ENCODE measurements at places on chromosomes 3 and 15. TPM values are rescaled to one million over a fixed set of nuclear protein-coding genes. Genes with fewer than 3 reads are reported as not detected.

DNA sequence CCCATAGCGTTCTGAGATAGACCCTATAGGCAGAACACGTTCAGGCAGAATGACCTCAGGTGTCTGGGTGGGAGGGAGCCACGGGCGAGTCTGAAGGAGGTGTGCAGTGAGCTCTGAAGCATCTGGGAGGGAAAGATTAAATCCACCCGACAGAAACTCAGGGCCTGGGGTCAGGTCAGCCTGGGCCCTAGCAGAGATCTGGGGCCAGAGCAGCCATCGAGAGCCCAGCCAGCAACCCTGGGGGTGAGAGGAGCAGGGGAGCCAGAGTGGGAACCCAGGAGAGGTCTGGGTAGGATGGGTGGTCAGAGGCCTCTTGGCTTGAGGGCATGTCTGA, 22.1 kb downstream of the SNX33 start:
- no peak for DNase-seq

DNA sequence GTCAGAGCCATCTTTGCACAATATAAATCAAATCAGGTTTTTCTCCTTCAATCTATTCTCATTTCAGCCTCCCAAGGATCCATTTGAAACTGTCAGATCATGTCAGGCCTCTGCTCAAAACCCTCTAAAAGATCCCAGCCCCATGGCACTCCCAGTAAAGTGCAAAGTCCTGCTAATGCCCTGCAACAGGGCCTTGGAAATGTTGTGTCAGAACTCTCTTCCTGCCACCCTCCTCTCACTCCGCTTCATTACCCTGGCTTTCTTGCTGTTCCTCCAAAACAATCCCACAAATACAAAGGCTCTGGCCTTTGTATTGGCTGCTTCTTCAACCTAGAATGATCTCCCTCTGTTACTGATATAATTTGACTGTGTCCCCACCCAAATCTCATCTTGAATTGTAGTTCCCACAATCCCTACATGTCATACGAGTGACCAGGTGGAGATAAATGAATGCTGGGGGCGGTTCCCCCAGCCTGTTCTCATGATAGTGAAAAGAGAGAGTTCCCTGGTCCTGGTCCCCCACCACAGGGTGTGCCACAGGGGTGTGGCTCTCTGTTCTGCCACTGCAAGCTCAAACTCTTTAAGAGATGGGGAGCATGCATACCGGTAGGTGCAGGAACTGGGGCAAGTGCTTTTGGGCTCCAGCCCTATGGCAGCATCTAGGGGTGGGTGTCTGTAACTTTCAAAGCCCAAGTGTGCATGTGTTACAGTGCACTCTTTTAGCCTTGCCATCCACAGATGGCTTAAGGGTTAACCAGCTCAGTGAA, 22.9 kb upstream of the TRA2B start:
- DNase-seq = no peak

DNA sequence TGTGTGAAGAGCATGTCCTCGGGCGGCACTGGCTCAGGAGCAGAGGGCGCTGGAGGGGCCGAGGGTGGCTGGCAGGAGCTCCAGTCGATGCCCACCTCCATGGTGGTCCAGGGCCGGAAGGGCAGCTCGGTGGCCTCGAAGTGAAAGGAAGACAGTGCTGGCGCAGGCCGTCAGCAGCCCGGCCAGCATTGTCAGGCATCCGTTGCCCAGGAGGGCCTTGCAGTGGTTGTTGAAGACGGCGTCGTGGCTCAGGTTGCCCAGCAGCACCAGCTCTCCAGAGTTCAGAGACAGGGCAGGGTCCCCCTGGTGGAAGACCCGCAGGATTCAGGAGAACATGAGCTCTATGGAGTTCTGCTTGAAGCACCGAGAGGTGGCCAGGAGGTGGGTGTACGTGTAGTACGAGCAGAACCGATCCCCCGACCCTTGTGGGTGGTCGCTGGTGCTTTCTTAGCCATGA, 16.5 kb upstream of the SIAH2 start:
- no peak for DNase-seq

DNA sequence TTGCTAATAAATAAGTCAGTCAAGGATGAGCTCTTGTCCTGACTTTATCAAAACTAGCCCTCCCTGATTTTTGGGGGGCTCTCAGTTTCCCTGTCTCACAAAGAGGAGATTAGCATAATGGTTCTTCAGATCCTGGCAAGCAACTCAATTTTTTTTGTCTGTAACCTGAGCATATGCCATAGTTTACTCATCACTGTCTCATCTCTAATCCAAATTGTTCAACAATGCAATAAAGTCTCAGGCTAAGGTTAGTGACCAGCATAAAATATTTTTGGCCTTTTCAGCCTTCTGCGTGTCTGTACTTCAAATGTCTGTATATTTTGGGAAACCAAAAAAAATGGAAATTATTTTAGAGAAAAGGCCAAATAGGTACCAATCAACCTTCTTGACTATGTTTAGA, 465.6 kb upstream of the TPRG1 start:
- no peak for DNase-seq

Gene CCR1
- total RNA-seq = 34.2 TPM

Gene SOX14
- not detected for total RNA-seq

Gene HACD2
- total RNA-seq = 35.8 TPM

GRCh38 chr3:156676768-156677479, 2.5 kb downstream of the TIPARP start:
- no peak for DNase-seq

- DNase-seq = no peak
Measured at GRCh38 chr3:154130540-154130939, 9.3 kb downstream of the ARHGEF26 start.

- DNase-seq = no peak
Measured at GRCh38 chr15:68843425-68844311, 23.0 kb upstream of the ANP32A start.

- DNase-seq = no peak
Measured at GRCh38 chr3:27729325-27729724, 7.2 kb upstream of the EOMES start.

Gene ARGFX
- total RNA-seq = not detected

GRCh38 chr3:177193688-177194268, 3.5 kb downstream of the TBL1XR1 start:
- no peak for DNase-seq

GRCh38 chr3:86793786-86794185, 197.2 kb downstream of the VGLL3 start:
- DNase-seq = no peak

Data from omental fat pad (tissue), 4 donors.